ENCODE measurements at places on chromosomes 6 and 20.

DNA sequence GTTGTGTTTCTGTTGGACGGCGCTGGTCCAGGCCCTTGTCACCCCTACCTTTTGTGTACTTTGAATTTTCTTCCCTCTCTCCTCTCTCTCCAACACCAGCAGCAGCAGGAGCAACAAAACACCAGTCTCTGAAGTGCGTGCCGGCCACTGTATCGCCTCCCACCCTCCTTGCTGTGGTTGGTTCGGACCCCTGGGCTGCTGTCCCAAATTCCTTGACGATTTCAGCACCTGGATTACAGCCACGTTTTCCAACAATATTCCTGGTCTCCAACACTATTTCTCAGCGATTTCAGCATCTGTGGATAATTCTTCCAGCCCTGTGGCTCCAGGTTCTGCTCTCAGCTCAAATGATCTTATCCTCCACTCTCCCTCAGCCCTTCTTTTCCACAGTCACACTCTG, 11.8 kb downstream of the MAS1 start:
- DNase-seq: no peak

GRCh38 chr20:50392138-50392866, 117.9 kb upstream of the PTPN1 start:
- no peak for DNase-seq

DNA sequence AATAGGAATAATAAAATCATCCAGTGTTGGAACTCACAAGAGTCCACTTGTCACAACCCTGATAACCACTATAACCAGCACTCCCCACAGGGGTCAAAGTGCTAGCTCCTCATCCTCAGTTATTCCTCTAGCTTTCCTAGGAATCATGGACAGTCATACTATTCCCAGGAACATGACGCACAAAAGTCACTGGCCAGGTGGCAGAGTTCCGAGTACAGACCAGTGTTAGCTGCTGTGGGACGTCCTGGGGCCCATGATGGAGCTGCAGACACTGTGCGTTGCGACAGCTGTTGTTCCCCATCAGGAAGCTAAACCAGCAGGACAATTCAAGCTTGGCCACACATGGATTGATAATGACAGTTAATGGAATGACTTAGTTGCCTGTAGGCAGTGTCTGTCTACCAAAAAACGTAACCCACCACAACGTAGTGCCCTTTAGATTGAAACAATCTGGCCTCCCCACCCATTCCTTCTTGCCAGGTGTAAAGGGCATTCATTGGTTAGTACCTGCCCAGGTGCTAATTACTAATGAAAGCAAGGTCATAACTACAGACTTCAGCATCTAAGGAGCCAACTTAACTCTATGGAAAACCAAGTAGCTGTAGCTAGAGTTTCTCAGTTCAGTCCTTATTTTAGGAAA, 17.4 kb downstream of the EZR start:
- DNase-seq: no peak

DNA sequence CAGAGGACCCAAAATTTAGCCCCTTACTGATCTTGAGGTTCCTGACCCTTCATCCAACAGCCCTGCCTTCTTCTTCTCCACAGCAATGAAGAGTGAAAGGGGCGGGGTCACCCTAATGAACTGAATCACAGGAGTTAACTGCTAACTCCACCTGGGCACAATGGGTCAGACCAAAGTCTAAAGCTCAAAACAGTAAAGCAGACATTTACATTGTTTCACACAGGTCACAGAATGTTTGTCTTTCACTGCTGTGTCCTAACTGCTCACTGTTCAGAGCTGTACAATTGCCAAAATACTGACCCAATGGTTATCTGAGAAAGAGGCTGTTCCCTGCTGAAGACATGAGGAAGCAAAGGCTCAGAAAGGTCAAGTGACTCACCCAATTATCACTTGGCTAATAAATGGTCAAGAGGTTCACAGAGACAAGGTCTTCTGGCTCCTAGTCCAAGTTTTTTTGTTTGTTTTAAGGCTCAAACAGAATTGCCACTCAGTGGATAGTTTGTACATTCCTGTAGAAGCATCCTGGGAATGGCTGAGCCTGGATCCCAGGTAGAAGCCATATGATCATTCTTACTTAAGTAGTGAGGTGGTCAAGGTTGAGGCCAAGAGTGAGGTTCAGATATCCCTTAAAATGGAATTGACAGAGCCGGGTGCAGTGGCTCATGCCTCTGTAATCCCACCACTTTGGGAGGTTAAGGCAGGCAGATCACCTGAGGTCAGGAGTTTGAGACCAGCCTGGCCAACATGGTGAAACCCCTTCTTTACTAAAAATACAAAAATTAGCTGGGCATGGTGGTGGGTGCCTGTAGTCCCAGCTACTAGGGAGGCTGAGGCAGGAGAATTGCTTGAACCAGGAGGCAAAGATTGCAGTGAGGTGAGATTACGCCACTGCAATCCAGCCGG, 35.1 kb upstream of the FAM83C start:
- DNase-seq: no peak

DNA sequence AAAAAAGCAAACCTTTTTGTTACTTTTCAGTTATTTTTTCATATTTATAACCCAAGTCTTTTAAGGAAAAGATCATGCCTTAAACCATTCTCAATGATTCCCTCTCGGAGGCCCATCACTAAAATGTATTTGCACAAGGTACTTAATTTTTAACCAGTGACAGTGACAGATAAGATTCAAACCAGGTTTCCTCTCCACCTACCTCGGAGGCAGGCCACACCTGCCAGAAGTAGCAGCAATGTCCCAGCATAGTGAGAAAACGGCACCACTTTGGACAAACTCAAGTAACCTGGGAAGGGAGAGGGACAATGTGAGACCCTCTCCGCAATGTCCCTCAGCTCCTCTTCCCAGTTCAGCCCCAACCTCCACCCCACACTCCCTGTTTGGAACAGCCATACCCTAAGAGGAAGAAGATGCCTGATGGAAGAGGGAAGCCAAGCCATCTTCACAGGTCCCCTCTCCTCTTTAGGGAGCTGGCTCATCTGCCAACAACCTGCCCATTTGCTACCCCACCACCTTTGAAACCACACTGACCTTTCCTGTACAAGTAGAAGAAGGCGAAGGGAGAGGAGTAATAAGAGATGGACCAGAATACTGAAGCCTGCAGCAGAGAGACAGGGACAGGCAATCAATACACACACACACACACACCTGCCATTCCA, 2.3 kb downstream of the ABHD16A start:
- DNase-seq: no peak

- no peak for DNase-seq
Observed at GRCh38 chr20:54019127-54019526, 51.3 kb downstream of the BCAS1 start.

GRCh38 chr20:24194143-24194542, 205.6 kb upstream of the GGTLC1 start:
- DNase-seq: no peak

GRCh38 chr6:45587229-45588060, 209.7 kb upstream of the SUPT3H start:
- no peak for DNase-seq

- DNase-seq: no peak
Observed at GRCh38 chr6:39086711-39087110, 28.3 kb downstream of the SAYSD1 start.

GRCh38 chr20:7772371-7772770, 167.9 kb downstream of the HAO1 start:
- no peak for DNase-seq

- no peak for DNase-seq
Observed at GRCh38 chr6:166244353-166245045, 63.7 kb downstream of the PRR18 start.

All from astrocyte of the cerebellum (primary cell).